ENCODE measurements at places on chromosomes 12 and 14. TPM values are rescaled to one million over a fixed set of nuclear protein-coding genes. Genes with fewer than 3 reads are reported as not detected.

TIGAR gene
- total RNA-seq, result 4.6 TPM

REM2 gene
- 0.18 TPM for total RNA-seq

- no peak for DNase-seq
Observed at GRCh38 chr12:62446754-62447452, 19.7 kb upstream of the MON2 start.

- peak; percentile 72 for DNase-seq
Observed at GRCh38 chr12:10190558-10191388, 11.9 kb downstream of the TMEM52B start.

- no peak for DNase-seq
Observed at GRCh38 chr14:50835280-50835679, 4.3 kb upstream of the NIN start.

DNA sequence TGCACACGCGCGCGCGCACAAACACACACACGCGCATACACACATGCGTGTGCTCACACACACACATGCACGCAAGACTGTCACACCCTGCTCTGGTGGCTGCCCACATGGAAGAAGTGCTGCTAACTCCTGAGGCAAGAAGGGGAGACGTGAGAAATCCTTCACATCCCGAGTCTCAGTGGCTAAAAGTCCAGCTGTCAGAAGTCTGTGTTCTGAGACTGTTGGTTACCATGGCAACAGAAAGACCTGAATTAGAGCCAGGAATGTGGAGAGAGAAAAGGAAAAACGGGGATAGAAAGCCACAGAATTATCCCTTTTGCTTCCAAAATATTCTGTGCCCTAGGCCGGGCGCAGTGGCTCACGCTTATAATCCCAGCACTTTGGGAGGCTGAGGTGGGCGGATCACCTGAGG is 71.2 kb downstream of the PPFIBP1 start:
- DNase-seq, result no peak

GRCh38 chr14:54564868-54565784 is 1.8 kb upstream of the SAMD4A start:
- DNase-seq, result peak; percentile 93

DNA sequence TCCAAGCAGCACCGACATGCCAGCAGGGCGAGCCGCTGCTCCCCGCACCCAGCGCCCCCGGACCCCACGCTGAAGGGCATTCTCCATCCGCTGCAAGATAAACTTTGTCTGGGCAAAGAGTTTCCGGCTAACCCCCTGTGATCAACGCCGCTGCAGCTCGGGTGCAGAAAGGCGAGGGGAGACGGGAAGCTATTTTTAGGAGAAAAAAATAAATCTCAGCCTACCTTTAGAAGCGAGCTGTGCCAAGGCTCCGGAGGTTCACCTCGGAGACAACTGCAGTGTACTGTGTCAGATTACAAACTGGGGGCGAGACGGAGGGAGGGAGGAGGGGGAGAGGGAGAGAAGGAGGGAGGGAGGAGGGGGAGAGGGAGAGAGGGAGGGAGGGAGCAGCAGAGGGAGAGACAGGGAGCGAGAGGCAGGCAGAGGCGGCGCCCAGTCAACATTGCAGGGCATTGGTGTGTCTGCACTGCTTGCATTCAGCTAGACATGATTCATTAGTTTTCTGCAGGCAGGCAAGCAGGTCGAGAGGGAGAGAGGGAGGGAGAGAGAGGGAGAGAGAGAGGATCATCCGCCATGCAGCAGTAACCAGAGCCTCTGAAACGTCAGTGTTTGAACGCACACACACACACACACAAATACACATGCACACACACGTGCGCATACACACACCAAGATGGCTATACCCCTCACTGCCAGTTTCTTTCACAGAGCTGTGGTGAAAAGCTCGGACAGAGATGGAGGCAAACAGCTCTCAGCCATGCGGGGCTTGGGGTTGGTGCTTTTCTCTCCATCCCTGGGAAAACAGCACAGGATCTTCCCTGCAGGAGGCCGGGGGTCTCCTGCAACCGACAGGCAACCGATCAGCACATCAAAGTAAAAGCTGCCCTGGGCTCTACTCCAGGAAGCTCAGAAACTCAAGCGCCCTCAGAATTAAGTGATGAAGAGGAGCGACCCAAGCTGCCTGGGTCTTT is at the start of gene RIMBP2:
RIMBP2 (minus strand) TSS at position 302 of the 971 bp plus-strand sequence. CDS start 237,286 bp downstream, outside the sequence.
- no peak for DNase-seq
